ENCODE measurements at places on chromosomes 13 and 19.

GRCh38 chr19:40265763-40266099 lies 19.4 kb downstream of the AKT2 start:
- no peak for DNase-seq

DNA sequence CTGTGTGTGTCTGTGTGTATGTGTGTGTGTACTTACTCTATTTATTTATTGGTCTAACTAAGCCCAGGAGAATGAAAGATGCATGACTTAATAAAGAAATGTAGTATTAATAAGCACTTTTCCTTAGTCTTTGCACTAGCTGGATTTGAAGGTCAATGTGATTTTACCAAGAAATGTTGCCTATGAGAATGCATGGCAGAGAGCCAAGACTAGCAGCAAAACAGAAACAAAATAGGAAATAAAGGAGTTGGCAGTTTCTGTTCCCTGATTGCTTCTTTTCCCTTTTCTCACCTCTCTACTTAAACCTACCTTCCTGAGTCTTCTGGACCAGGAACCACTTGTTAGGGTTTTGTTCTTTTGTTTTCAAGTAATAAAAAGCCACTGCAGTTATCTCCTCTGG lies 286.1 kb downstream of the KCTD12 start:
- DNase-seq: no peak

DNA sequence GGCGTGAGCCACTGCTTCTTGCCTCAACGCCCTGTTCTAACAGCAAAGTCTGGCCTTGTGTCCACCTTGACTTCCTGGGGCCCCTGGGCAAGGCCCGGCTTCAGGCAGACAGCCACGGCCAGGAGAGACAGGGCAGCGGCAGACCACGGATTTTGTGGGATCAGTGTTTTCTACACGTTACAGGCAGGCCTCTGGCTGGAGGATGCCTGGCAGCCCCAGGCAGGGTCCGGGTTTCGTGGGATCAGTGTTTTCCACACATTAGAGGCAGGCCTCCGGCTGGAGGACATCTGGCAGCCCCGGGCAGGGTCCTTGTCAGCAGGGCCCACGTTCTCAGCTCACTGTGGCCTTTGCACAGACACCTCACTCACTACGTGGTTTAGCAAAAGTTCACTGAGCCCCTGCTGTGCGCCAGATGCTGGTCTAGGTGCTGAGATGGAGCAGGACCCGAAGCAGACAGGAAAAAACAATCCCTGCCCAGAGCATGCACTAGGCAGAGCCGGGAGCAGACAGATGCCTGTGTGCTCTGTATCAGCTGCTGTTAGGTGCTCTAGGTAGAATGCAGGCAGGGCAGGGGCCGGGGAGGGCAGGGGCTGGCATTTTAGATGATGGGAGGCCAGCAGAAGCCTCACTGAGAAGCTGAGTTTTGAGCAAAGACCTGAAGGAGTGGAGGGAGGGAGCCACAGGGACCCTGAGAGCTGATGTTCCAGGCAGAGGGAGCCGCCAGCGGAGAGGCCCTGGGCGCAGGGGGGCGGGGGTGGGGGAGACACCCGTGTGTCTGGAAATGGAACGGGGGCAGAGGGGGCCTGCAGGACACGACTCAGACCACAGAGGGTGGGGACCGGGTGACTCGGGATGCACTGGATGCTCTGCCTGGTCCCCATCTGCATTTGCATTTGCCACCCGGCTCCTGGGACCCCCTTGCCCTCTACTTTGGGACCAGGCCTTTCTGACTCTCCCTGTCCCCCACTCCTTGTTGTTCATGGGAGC lies 25.0 kb upstream of the NCCRP1 start:
- DNase-seq: no peak

- DNase-seq: no peak
These were observed 165.6 kb downstream of the POU4F1 start for GRCh38 chr13:78437781-78438180.

DNA sequence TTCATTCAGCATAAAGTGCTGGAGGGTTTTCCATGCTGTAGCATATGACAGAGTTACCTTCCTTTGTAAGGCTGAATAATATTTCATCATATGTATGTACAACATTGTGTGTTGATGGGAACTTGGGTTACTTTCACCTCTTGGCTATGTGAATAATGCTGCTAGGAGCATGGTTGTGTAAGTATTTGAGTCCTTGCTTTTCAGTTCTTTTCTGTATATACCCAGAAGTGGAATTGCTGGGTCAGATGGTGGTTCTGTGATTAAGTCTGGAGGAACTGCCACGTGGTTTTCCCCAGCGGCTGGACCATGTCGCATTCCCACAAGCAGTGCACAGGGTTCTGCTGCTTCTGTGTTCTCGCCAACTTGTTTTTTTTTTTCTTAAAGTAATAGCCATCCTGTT lies 101.2 kb upstream of the TEX29 start:
- DNase-seq: no peak

DNA sequence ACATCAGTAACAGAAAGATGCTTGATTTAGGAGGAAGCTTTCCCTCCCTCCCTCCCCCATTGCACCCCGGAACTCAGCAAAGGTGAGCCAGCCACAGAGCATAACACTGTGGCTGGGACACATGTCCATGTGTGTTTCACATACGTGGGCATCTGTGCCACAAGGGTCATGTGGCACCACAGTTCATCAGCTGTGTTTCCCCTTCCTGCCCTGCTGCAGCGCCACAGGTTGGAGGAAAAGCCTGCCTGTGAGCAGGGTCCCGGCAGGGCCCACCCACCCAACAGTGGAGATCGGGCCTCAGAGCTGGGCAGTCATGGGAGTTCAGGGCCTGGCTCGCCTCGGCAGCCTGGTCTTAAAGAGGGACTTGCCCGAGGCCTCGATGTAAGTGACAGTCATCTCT lies 2.8 kb downstream of the ACP5 start:
- no peak for DNase-seq

- peak; percentile 95 for DNase-seq
These were observed 55.1 kb upstream of the C1QTNF9 start for GRCh38 chr13:24254146-24254841.

DNA sequence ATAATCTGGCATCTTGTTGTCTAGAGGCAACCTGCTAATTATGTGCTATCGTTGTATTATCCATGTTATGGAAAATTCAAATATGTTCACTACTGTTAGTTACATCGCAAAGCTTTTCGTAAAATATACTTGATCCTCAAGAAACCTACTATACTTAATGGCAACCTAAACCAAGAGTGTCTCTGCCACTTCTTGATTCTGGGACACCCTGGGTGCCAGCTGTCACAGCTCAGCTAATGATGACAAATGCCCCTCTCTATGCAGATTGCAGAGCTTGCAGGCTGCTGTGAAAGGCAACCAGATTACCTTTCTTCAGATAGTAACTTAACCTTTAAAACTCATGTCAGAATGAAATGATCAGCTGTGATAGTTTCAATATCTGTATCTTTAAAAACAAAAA lies 8.9 kb upstream of the MAB21L1 start:
- DNase-seq: no peak

DNA sequence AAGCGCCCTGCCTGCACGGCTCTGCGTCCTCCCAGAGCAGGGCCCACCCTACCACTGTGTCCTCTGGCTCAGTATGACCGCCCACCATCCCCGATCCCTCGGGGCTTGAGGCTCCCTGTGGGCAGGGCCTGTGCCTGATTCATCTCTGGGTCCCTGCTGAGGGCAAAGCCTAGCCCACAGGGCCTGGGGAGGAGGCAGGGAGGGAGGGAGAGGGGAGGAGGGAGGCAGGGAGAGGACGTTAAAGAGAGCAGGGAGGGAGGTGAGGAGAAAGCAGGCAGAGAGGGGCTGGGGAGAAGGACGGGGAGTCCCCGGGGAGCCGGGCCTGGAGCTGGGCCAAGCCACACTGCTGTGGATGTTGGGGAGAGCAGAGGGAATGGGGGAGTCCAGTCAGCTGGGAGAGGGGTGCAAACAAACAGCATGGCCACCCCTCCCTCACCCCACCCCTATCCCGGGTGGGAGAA lies 4.0 kb upstream of the ERFL start:
- DNase-seq: no peak

GRCh38 chr19:35253316-35254286 lies 4.8 kb downstream of the LSR start:
- DNase-seq: no peak

DNA sequence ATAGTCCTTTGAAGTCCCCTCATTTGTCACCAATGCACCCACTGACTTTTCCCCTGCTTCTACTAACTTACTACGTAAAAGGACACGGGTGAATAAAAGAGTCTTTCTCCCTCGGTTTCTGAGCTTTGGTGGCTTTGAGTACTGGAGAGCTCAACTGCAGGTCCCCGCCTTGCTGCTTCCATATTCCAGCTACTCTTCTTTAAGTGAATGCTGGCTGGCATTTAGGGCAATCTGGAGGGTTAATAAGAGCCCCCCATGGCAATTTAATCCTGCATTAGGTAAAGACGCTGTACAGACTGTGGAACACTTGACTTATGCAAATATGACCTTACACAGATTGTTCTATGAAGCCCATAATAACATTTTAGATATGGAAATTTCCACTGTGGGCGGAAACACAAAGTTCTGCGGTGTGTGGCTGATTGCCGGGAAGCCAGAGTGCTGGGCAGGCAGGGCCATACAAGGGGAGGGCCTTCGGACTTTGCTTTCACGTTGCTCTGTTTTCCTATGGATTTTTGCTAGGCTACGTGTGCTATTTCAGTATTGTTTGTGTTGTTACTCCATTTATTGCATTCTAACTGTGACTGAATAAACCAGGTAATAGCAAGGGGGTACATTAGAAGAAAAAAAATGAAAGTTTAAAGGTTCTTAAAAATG lies 97.5 kb downstream of the SLC10A2 start:
- DNase-seq: no peak

Measured in bone marrow (tissue), 2 donors.